ENCODE measurements at places on chromosomes 4 and X.
A peak's percentile ranks its signal among the peaks of the same experiment; 100 is the strongest.

- DNase-seq, result no peak
Observed at GRCh38 chr4:35500812-35501211, 743.5 kb downstream of the ARAP2 start.

GRCh38 chr4:76896614-76897535 lies 1.1 kb downstream of the SOWAHB start:
- DNase-seq, result no peak

- DNase-seq, result no peak
Observed at GRCh38 chrX:14936561-14936960, 63.3 kb downstream of the MOSPD2 start.

- DNase-seq, result no peak
Observed at GRCh38 chr4:163063891-163064290, 102.8 kb downstream of the NAF1 start.

DNA sequence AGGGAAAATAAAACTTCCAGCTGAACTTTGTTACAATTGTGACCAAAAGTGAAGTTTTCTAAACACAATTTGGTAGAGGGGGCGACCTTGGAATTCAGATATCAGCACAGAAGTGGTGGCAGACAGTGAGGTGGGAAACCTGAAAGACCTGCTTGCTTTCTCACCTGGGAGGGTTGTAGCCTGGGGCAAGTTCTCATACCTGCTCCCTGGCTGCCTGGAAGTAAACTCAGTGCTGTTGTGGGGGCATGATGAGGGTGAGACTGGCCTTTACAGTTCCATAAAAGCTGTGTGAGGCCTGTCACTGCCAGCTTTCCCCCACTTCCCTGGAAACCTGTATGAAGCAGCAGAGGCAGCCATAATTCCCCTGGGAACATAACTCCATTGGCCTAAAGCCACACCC lies 1180.2 kb downstream of the FAM133A start:
- DNase-seq, result no peak

- DNase-seq, result no peak
Observed at GRCh38 chr4:73730867-73731266, 9.5 kb upstream of the CXCL8 start.

DNA sequence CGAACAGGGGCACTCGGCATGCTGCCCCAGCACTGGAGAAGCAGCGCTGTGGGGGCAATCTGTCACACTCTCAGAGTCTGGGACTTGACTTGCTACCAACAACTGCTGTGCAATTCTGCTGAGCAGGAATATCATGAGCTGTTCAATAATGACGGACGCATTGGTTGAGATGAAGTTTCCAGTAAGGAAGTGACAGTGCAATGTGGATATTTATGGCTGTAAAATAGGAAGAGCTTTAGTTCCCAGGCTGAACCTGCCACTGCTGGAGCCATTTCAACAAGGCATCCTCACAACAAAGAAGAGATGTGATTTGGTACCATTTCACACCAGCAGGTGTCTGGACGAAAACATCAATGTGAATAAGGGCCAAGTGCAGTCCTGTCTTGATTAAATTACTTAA lies 24.2 kb downstream of the CHST7 start:
- DNase-seq, result no peak

DNA sequence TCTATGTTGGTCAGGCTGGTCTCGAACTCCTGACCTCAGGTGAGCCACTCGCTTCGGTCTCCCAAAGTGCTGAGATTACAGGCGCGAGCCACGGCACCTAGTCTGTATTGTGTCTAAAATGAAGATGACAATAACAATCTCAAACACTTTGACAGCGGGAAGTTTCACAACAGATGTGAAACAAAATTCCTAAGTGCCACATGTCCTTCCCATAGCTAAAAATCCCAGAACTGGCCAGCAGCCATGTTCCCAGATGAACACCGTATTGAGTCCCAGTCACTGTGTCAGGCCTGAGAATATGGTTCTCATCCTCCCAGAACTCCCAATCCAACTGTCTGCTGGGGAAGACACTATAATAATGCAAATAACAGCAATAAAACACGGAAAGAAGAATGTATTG lies 16.4 kb upstream of the KLHL8 start:
- DNase-seq, result no peak

DNA sequence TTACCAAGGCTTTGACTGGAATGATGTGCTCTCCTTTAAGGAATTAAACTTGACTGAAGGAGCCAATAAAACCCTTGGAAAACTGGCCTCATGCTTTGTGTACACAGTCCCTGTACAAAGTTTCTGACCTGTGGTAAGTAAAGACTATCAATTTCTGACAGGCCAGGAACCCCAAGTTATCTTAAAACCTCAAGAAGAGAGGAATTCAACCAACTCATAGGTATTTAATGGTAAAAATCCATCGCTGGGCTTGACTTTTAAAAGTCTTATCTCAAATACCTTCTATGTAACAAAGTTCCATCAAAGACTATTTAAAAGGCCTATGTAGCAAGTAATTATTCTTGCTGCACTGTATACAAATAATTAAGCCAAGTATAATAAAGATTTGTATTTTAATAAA lies 103.7 kb upstream of the TENT5D start:
- no peak for DNase-seq

DNA sequence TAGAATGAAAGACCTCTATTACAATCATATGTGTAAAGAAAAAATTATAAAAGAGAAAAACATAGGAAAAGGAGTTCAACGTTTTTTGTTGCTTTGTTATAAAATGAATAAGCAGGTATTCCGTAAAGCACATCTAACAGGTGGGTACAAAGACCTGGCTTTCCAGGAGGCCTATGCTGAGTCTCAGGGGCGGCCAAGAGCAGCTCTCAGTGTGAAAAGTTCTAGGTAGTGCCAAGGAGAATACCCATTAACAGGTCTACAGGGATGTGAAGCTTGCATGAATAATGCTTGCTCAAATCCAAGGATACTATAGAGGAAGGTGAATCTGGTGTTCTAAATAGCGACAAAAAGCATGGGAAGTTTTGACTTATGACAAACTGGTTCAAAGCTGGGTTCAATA lies 944.4 kb downstream of the PDHA2 start:
- no peak for DNase-seq

- DNase-seq, result peak; percentile 65
Observed at GRCh38 chrX:74343343-74344279, 39.6 kb downstream of the ZCCHC13 start.

DNA sequence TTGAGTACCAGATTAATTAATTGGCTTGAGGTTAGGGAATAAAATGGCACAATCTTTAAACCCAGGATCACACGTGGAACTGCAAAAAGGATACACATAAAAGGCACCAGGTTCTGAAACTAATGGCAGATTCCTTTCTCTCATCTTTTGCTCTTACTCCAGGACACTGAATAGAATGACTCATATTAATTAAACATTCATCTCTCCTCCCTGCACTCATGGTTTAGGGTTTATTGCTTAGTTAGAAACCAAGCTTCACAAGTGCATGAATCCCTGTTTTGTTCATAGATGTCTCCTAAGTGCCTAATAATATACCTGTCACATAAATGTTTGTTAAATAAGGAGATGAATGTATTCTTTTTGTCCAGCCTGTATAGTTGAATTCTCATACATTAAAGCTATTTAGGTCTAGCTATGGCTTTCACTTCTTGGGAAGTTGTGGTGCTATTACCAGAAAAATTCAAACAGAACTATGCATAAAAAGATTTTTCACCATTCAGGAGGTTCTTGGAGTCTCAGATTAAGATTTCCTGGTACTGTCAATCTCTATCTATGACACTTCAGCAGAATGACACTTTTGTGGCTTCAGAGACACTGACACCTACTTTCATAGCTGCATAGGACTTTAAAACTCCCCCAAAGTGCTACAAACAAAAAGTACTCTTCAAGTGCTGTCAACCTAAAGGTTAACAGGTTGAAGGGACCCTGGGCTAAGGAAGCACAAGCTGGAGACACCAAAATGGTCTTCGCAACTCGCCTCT lies 7.4 kb downstream of the CORIN start:
- no peak for DNase-seq

GRCh38 chrX:63784902-63785707 lies at the start of gene ARHGEF9:
Gene ARHGEF9, minus strand, starts transcription at chrX:63785214. Its CDS starts 69 bp downstream, at chrX:63785145.
- no peak for DNase-seq

- DNase-seq, result no peak
Observed at GRCh38 chr4:112513971-112514646, 1.9 kb downstream of the NEUROG2 start.

GRCh38 chrX:144494074-144494473 lies 610.2 kb downstream of the UBE2NL start:
- DNase-seq, result no peak

GRCh38 chr4:124970011-124970410 lies 257.5 kb upstream of the ANKRD50 start:
- DNase-seq, result no peak

DNA sequence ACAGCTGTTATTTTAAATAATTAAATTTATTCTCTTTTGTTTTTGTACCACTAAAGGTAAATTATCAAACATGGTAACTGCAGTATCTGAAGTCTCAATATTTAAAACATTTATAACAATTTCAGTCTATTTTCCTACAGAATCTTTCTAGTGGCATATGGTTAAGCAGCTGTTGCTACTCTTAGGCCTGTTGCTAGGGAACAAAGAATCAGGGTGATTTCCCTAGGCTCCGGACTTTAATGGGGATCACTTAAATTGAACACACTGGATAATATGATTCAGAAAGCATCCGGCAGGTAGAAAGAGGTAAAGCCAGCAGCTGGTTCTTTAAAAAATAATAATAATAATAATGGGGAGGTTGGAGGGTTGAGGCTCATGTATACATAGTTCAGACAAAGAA lies 17.6 kb downstream of the FBXO8 start:
- DNase-seq, result no peak

DNA sequence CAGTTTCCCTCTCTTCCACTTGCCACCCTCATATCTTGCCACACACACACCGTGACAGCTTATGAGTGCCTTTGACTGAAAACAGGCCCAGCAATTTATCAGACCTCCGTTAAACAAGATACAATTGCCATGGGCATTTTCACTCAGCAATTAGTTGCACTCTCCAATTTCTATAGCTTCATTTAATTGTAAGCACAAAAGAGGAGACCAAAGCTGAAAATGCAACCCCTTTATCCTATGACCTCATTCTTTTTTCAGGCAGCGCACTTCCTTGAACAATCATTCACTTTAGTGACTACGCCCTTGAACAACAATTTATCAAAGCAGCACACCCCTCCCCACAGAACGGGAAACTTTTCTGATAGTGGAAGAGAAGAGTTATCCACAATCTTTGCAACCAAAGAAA lies 4.1 kb downstream of the POF1B start:
- DNase-seq, result peak; percentile 10

GRCh38 chr4:145709336-145709735 lies 29.4 kb downstream of the C4orf51 start:
- no peak for DNase-seq

GRCh38 chr4:119692001-119692400 lies 63.4 kb upstream of the PDE5A start:
- DNase-seq, result no peak

DNA sequence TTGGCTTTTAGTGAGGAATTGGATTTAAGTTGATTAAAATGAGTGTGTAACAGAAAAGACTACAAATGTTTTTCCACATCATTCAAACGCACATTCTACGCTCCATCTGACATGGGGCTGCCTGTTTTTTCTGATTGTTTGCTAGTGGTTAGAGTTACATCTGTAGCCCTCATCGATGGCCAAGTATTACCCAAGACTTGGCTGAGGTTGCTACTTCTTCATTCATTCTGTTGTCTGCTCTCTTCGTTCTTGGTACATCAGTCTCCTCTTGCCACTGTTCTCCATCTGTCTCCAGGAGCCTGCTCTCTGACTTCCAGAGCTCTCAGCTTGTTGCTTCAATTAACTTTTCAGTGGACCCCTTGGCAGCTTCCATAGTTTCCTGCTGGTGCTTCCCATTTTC lies 1844.6 kb upstream of the TENM3 start:
- no peak for DNase-seq

DNA sequence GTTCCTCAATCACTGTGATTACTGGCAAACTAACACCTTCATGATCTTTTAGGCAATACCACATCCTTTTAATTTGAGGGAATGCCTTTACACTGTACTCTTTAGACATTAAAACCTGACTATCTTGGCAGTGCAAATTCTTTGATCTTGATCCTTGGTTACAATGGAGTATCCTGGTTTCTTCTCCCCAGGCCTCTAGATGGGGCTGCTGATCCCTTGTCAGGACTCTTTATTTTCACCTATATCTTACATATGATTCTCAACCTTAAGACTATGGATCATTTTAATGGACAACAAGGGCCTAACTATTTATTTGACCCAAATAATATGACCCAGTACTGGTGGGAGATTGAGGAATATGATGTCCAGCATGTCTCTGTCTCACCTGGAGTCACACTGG lies 1005.5 kb upstream of the INTU start:
- DNase-seq, result no peak

- DNase-seq, result no peak
Observed at GRCh38 chr4:74524985-74525384, 80.0 kb downstream of the AREG start.

GRCh38 chr4:145048817-145049216 lies 49.2 kb downstream of the ANAPC10 start:
- no peak for DNase-seq

DNA sequence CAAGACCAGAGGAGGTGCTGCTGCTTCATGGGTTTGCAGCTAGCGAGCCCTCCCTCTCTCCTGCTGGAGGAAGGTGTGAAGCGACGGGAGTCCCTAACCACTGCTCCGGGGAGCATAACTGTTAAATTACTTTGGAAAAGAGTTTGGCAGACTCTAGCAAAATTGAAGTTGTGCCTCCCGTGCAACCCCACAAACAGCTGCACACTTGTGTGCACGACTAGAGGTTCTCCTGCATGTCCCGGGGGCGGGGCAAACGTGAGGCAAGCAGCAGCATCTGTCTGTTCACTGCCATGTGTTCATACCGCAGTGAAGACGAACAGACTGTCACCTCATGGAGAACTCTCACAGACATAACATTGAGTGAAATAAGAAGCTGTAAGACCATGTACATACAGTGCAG lies 34.5 kb downstream of the TNIP2 start:
- DNase-seq, result no peak

DNA sequence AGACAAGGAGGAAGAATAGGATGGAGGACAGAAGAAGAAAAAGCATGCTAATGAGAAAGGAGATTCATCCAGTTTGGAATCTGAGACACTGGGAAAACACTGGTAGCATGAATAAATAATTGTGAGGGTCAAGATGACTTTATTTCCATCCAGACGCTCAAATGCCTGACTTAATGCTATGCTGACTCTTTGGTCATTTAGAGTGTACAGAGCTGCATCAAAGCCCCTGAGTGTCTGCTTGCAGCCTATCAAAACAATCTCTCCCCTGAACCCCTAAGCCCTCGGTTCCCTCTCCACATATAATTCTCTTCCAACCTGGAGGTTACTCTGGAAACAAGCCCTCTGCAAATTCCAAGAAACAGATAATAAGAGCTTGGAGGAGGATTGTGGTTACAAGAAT lies 208.8 kb downstream of the MAGEB17 start:
- no peak for DNase-seq

- no peak for DNase-seq
Observed at GRCh38 chrX:1719270-1719669, 104.4 kb downstream of the ASMT start.

Measured in mucosa of gallbladder (tissue), 1 donor.